Lower lobe of right lung (tissue), 2 donors: ENCODE measurements at places on chromosomes 1 and 21. TPM values are rescaled to one million over a fixed set of nuclear protein-coding genes. Genes with fewer than 3 reads are reported as not detected.
A peak's percentile ranks its signal among the peaks of the same experiment; 100 is the strongest.

DNA sequence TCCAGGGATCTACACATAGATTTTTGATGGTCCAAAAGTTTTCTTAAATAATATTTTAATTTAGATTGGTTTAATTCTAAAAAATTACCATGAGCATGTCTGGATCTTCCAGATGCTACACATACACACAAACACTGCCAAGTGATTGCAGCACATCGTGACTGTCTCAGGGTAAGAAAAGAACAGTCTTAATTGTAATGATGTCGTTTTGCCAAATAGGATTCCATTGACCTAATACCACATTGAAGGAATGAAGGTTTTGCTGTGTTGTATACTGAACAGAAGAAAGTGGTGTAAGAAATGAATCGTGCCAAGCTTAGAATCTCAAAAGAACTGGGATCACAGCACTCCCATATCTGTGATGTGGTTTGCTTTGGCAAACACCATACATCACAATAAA, 633.3 kb upstream of the CAMK1G start:
- DNase-seq: no peak

SPRR2F gene
- total RNA-seq: not detected

DNA sequence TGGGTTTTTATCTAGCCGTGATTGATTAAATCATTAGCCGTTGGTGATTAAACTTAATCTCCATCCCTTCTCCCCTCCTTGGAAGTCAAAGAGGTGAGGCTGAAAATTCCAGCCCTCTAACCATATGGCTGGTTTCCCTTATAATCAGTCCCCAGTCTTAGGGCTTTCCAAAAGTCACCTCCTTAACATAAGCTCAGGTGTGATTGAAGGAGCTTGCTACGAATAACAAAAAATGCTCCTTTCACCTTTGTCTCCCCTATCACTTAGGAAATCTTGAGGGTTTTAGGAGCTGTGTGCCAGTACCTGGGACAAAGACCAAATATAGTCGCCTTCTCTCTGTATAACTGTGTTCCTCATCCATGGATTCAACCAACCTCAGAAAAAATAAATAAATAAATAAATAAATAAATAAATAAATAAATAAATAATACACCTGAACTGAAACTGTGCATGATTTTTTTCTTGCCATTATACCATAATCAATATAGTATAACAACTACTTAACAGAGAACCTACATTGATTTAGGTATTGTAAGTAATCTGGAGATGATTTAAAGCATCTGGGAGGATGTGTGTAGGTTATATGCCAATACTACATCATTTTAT, 82.2 kb downstream of the PAPPA2 start:
- no peak for DNase-seq

DNA sequence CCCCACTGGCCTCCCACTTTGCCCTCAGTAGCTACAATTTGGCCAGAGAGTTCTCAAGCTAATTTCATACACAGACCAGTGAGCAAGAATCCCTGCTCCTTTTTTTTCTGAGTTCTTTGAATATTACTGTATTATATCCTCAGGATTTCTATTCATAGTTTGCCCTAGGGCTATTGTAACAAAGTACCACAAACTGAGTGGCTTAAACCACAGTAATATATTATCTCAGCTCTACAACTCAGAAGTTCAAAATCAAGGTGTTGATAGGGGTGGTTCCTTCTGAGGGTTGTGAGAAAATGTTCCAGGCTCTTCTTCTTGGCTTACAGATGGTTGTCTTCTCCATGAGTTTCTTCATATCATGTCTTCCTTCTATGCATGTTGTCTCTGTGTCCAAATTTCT, 289.4 kb upstream of the ESRRG start:
- DNase-seq: no peak

GRCh38 chr1:2990376-2991115, 30.7 kb upstream of the ACTRT2 start:
- DNase-seq: no peak

DNA sequence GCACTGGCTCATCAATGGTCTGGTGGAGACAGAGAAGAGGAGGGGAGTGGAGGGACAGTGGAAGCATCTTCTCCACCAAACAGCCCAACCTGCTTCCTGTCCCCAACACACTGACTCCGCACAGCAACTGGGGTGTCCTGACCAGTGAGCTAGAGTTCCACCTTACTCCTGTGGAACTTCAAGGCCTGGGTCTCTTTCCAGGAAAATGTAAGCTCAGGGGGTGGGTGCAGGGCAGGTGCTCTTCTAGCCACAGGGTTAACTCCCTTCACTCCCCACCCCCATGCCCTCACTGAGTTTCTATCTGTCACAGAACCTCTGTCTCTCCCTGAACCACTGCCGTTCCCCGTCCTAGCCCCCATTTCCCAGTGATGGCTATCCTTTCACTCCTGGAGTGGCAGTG, 876 bp downstream of the MOB3C start:
- no peak for DNase-seq

DNA sequence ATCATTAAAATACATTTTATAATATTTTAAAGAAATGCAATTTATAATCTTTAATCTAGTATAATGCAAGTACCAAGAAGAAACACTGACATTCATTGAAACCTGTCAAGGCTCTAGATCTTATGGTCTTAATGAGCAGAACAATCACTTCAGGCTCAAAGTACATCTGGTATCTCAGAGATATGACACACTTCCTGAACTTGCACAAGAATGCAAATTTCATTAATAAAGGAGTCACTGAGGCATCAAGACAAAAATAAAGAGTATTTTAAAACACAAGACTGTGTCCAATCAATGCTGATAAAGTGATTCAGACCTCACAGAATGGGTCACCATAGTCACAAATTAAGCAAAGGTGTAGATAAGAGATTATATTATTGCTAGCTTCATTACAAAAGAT, 178.1 kb downstream of the AK5 start:
- no peak for DNase-seq

DNA sequence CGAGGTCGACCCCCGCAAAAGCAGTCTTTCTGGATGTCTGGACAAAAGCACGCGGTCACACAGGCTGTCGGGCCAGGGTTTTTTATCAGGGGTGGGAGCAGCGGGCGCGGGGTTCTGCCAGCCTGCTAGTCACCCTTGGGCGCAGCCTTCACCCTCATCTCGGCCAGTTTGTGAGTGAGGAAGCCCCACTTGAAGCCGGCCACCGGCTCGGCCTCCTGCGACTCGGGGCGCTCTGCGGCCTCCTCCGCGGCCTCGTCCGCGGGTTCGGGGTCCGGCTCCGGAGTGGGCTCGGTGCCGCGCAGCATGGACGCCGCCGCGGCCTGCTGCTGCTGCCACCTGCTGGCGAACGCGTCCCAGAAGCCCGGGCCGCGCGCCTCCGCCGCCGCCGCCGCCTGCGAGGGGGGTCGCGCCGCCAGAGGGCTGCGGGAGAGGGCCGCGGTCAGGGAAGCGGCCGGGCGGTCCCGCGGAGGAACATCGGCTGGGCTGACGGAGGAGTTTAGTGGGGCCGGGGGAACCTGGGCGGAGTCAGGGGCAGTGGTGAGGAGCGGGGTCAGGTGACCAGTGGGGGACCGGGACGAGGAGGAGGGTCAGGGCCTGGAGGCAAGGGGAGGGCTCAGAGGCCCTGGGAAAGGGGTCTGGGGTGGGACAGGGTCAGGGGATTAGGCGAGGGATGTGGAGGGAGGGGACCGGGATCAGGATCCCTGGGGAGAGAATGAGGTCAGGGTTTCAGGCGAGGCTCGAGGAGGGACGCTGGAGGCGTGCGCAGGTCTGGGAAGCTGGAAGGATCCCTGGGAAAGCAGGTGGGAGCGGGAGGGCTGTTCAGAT, 4.5 kb downstream of the C1orf232 start:
- DNase-seq: no peak

DNA sequence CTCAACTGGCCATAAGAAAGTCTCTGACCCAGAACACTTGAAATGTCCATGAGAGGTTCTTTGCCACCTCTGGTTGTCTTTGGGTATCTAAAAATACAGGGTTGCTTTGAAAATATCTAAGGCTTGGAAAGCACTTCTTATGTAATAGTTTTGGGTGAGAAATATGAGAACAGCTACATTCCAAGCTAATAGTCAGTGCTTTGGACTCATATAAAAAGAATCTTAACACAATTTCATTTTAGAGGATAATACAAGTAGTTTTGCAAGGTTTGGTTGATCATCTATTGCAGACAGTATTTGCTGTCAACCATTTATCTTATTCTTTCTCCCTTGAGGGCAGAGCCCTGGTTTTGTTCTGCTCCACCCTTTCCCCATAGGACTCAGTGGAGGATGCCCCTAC, 207.5 kb downstream of the KCNK2 start:
- DNase-seq: no peak

DNA sequence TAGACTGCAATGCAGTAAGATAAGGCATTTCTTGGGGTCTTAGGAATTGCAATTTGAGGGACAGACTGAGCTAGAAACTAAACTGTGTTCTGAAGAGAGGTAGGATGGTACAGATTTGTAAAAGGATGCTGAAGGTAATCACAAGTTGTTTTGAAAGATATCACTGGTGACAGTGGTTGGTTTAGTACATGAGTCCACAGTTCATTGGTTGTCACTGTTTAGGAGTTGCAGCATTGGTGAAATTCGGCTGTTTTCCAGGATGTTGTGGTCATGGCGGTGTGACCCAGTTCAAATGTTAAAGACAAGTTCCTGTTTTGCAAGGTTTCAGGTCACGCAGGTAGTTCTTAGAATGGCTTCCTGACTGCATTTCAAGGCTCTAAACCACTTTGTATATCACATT, 292.8 kb upstream of the B3GALT2 start:
- no peak for DNase-seq

- no peak for DNase-seq
Observed at GRCh38 chr1:220696226-220696862, 6.2 kb downstream of the C1orf115 start.

- DNase-seq: no peak
Observed at GRCh38 chr1:173823781-173824314, 625 bp upstream of the DARS2 start.

DNA sequence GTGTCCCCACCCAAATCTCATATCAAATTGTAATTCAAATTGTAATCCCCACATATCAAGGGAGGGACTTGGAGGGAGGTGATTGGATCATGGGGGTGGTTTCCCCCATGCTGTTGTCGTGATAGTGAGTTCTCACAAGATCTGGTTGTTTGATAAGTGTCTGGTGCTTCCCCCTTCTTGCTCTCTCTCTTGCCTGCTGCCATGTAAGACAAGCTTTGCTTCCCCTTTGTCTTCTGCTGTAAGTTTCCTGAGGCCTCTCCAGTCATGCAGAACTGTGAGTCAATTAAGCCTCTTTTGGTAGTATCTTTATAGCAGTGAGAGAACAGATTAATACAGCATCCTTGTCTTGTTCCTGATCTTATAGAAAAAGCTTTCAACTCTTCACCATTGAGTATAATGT, 6.5 kb upstream of the LRRC39 start:
- DNase-seq: no peak

- peak; percentile 79 for DNase-seq
Observed at GRCh38 chr1:154405747-154406571, 816 bp downstream of the IL6R start.

CA6 gene
- not detected for total RNA-seq

DNA sequence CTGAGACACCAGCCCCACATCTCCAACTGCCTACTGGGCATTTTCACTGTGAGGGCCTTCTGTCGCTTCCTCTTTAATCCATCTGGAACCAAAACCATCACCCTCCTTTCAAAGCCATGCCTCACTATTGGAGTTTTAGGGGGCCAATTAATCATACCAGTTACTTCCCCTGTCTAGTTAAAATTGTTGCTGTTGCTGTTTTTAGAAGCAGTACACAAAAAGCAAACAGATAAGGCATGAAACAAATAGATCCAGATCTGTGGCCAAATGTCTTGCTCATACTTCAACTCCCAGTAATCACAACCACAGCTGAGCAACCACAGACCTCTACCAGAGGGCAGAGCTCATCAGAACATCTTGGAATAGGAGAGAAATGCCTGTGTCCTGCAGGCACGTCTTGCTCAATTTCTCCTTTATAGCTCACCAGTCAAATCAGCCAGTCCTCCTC, 133.8 kb upstream of the C1orf105 start:
- DNase-seq: no peak

DNA sequence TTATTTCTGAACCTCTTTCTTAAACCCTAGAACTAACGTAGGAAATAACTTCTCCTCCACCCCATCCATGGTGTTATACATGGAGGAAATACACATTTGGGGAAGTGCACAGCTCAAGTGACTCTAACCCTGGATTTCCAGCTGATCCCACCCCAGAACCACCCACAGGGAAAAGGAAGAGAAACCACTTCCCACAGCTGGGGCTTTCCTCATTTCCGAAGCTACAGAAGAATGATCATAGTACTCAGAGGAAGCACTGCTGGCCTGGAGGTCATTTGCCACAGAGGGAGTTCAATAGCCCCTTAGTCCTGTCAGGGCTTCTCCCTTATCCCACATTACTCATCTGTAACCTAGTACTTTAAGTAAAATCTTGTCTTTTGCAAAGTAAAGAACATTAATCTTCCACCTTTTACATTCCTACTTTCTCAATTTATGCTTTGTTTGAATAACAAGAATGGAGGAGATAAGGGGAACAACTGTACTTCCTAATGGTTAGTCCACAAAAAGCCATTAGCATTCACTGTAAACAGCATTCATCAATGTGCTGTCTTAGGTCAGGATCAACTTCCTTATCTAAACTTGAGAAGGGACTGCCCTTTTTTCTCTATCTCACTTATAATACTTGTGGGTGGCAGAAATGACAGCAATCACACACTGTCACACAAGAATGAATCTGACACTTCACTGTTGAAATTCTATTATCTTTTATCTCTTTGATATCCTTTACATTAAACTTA, 63.0 kb upstream of the RGS1 start:
- no peak for DNase-seq

DNA sequence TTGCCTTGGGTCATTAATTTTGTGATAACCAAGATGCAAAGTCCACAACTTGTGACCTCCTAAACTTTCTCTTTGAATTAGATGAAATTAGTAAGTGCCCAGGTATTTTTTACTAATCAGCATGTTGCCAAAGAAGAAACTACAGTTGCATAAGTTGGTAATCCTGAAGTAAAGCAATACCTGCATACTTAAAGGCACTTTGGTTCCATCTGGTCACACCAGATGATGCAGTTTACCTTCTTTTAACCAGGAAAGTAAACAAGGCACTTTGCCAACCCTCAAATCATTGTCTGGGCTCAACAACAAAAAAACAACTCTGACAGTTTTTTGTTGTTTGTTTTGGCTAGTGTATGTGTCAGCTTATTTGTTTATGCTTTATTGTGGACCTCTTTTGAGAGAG, 55.5 kb upstream of the DYNLT5 start:
- no peak for DNase-seq

DNA sequence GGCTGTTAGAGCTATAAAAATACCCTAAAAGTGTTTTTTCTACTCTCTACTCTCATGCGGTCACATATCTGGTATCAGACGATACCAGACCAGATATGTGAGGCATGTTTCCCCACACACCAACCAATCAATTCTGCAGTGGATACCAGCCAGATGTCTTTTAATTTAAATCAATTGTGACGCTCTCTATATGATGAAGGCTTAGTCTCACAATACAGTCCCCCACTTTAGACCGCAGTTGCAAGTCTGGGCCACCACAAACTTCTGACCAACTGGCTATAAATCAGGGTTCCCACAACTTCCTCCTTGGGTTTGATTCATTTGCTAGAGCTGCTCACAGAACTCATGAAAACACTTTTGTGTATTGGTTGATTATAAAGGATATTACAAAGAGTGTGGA, 586.1 kb upstream of the ZP4 start:
- no peak for DNase-seq

GRCh38 chr21:46092811-46093667, 4.9 kb upstream of the COL6A2 start:
- DNase-seq: no peak

- no peak for DNase-seq
Observed at GRCh38 chr1:211915924-211916323, 85.4 kb upstream of the LPGAT1 start.

PRAMEF14 gene
- not detected for total RNA-seq
